Lower lobe of right lung (tissue), 2 donors: ENCODE measurements at places on chromosomes 3 and 15. TPM values are rescaled to one million over a fixed set of nuclear protein-coding genes. Genes with fewer than 3 reads are reported as not detected.

Gene TRIM42
- not detected for total RNA-seq

Gene UROC1
- total RNA-seq = not detected

Gene SLC22A14
- not detected for total RNA-seq

Gene RPL32
- total RNA-seq = 1,243 TPM

Gene CELSR3
- 1.0 TPM for total RNA-seq

Gene TMC3
- not detected for total RNA-seq

Gene EPHA6
- 0.53 TPM for total RNA-seq

DNA sequence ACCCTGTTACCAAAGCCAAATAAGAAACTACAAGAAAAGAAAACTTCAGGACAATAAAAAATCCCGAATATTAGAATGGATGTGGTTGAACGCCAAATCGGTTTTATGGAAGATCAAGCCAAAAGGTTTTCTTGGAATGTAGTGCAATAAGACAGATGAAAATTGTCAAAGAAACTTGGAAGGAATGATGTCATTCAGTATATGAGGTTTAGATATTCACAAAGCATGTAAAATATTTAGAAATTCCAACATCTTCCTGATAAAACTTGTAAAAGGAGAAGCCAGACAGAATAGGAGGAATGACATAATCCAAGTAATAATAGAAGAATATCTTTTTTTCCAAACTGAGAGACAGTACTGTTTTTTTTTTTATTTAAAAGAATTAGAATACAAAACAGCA, 130.3 kb upstream of the ZPLD1 start:
- H3K27ac ChIP-seq = no peak overlapping the region
- no peaks in the 10 kb centered on the region for H3K27me3 ChIP-seq
- no peak for DNase-seq
- H3K4me3 ChIP-seq = no peak overlapping the region
- no peaks in the 10 kb centered on the region for H3K4me1 ChIP-seq
- no peaks in the 10 kb centered on the region for H3K36me3 ChIP-seq

- no peaks in the 10 kb centered on the region for H3K27me3 ChIP-seq
- H3K36me3 ChIP-seq = no peaks in the 10 kb centered on the region
- no peaks in the 10 kb centered on the region for H3K4me1 ChIP-seq
- DNase-seq = no peak
- H3K27ac ChIP-seq = no peak overlapping the region
Measured at GRCh38 chr3:31054032-31054431, 159.6 kb upstream of the GADL1 start.

- no peak for DNase-seq
- no peaks in the 10 kb centered on the region for H3K36me3 ChIP-seq
- no peak overlapping the region for H3K27ac ChIP-seq
- H3K27me3 ChIP-seq = no peaks in the 10 kb centered on the region
Measured at GRCh38 chr3:117846238-117846637, 1136.7 kb downstream of the TUSC7 start.

- peaks cover 12% of the 10 kb centered on the region for H3K4me1 ChIP-seq
- no peak overlapping the region for H3K4me3 ChIP-seq
- no peaks in the 10 kb centered on the region for H3K27me3 ChIP-seq
- DNase-seq = no peak
- peaks cover 71% of the 10 kb centered on the region for H3K36me3 ChIP-seq
Measured at GRCh38 chr15:42284551-42284950, 11.3 kb upstream of the TMEM87A start.

DNA sequence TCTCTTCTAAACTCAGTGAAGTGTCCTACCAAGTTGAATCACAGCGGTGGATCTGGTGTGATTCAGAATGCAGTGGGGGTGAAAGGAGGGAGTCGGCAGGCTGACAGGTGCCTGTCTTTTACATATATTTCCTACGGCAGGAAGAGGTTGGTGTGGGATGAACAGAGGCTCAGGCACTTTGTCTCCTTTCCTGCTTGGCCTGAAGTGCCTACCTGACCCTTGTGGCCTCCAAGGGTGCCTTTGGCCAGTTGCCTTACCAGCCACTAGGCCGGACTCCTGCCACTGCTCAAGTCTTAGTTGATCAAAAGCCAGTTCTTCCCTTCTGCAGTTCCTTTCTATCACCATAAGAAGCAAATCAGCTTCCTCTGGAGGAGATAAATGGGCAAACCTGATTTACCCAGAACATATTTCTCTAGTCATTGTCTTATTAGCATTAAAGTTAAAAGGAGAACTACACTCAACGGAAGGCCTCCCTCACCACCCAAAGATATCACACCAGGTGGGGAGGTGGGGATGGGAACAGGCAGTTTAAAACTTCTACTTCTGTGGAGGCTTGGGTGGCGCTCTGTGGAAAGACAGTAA, 52.1 kb downstream of the CRTC3 start:
- H3K36me3 ChIP-seq = no peaks in the 10 kb centered on the region
- no peak overlapping the region for H3K4me3 ChIP-seq
- no peaks in the 10 kb centered on the region for H3K27me3 ChIP-seq
- H3K4me1 ChIP-seq = peaks cover 36% of the 10 kb centered on the region
- no peak for DNase-seq
- H3K27ac ChIP-seq = no peak overlapping the region

GRCh38 chr15:100733101-100733842, 130.9 kb downstream of the ASB7 start:
- no peaks in the 10 kb centered on the region for H3K36me3 ChIP-seq
- no peaks in the 10 kb centered on the region for H3K27me3 ChIP-seq
- no peak overlapping the region for H3K27ac ChIP-seq
- no peak overlapping the region for H3K4me3 ChIP-seq
- no peak for DNase-seq
- peaks cover 7% of the 10 kb centered on the region for H3K4me1 ChIP-seq

DNA sequence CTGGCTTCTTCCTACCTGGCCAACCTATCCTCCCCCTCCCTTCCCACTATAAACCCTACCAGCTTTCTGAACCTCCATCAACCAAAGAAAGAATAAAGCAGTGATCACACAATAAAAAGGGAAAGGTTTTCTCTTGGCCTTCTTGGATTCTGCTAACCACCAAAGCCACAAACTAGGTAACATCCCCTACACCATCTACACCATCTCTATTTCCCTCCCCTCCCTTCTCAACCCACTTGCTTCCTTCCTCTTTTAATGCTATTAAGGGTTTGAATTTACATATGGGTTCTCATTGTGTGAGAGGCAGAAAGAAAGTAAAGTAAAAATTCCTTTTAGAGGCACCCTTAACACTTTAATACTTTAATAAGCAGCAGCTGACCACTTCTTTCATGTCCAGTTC, 25.8 kb upstream of the RSL24D1 start:
- no peak overlapping the region for H3K4me3 ChIP-seq
- peaks cover 51% of the 10 kb centered on the region for H3K4me1 ChIP-seq
- peak overlapping the region; percentile 82 for H3K27ac ChIP-seq
- no peak for DNase-seq
- H3K27me3 ChIP-seq = no peaks in the 10 kb centered on the region

GRCh38 chr3:30770387-30770786, 124.1 kb downstream of the GADL1 start:
- no peaks in the 10 kb centered on the region for H3K36me3 ChIP-seq
- H3K4me3 ChIP-seq = no peak overlapping the region
- H3K27ac ChIP-seq = no peak overlapping the region
- H3K27me3 ChIP-seq = no peaks in the 10 kb centered on the region
- no peaks in the 10 kb centered on the region for H3K4me1 ChIP-seq

- no peak overlapping the region for H3K4me3 ChIP-seq
- no peak for DNase-seq
- no peaks in the 10 kb centered on the region for H3K27me3 ChIP-seq
- peaks cover 6% of the 10 kb centered on the region for H3K4me1 ChIP-seq
- H3K36me3 ChIP-seq = no peaks in the 10 kb centered on the region
Measured at GRCh38 chr15:67903708-67904107, 63.9 kb upstream of the RNU6-1 start.

DNA sequence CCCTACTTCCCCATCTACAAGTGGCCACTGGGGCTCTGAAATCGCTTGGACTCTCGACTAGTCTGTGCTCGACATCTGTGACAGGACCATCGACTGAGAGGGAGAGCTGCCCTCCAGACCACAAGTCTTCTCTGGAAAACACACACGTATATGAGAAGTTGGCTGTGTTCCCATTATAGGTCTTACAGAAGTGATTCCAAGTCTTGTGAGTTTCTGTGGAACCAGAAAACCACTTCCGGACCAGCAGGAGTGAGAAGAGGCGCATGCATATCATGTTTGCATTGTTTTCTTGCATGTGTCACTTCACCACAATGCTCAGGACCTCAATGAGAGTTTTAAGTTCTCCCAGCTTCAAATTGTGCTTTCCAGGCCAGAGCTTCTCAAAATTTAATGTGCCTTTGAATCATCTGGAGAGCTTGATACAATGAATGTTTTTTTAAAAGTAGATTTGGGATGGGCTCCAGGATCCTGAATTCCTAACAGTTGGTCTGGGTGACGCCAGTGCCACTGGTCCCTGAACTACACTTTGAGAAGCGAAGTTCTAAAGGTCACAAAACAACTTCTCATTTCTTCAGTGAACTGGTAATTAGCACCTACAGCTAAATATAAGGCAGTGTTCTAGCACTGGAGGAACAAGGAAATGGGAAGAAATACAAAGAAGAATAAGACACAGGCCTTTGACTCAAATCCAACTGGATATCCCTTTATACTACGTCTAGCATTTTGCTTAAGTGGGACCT, 15.7 kb downstream of the LIPC start:
- no peaks in the 10 kb centered on the region for H3K36me3 ChIP-seq
- H3K27me3 ChIP-seq = no peaks in the 10 kb centered on the region
- no peak for DNase-seq
- H3K4me3 ChIP-seq = no peak overlapping the region
- H3K27ac ChIP-seq = no peak overlapping the region

GRCh38 chr3:60781935-60782334, 469.3 kb downstream of the FHIT start:
- H3K4me1 ChIP-seq = no peaks in the 10 kb centered on the region
- no peak overlapping the region for H3K4me3 ChIP-seq
- no peak for DNase-seq
- no peaks in the 10 kb centered on the region for H3K27me3 ChIP-seq
- no peak overlapping the region for H3K27ac ChIP-seq

DNA sequence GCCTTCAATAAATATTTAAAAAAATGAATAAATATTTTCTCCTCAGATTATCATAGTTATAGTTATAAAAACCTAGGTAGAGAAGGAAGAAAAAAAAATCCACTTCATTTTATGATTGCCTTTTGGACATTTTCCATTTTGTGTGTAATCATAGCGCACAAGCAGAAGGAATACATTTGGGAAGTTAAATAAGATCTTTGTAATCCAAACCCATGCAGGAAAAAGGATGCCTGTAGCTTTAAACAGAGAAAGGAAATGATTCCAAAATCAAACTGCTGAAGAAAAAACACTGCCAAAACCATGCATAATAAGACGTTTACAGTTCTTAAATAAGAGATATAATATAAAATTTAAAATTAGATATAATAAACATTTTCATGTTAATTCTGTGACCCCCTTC, 7.4 kb upstream of the CCDC54 start:
- H3K4me3 ChIP-seq = no peak overlapping the region
- no peaks in the 10 kb centered on the region for H3K27me3 ChIP-seq
- H3K27ac ChIP-seq = no peak overlapping the region
- DNase-seq = no peak
- no peaks in the 10 kb centered on the region for H3K36me3 ChIP-seq
- H3K4me1 ChIP-seq = no peaks in the 10 kb centered on the region

- peaks cover 5% of the 10 kb centered on the region for H3K27me3 ChIP-seq
- H3K27ac ChIP-seq = no peak overlapping the region
- no peaks in the 10 kb centered on the region for H3K36me3 ChIP-seq
- no peak for DNase-seq
- H3K4me3 ChIP-seq = no peak overlapping the region
Measured at GRCh38 chr15:45319472-45320214, 58.7 kb downstream of the GATM start.
